HuH-7.5 (cell line): ENCODE measurements at places on chromosomes 5 and 9.

- DNase-seq, result no peak
These were observed 2.3 kb upstream of the IARS1 start for GRCh38 chr9:92295827-92296258.

- no peak for DNase-seq
These were observed 96.3 kb downstream of the CD180 start for GRCh38 chr5:67100301-67100700.

DNA sequence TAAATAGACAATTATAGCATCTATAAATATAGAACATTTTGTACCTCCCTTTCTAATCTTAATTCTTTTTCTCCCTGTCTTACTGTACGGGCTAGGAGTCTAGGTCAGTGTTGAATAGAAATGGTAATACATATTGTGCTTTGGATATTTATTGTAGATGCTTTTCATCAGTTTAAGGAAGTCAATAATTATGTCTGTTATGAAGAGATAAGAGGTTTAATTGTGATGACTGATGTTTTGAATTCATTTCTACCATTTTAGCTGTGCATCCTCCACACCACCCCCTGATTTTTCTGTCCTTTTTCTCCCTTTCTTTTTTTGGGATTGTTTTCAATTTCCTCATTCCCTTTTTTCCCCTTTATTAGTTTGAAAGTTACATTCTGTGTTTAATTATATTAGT is 95.8 kb downstream of the DOCK2 start:
- no peak for DNase-seq

GRCh38 chr5:149012350-149012749 is 50.5 kb downstream of the SH3TC2 start:
- no peak for DNase-seq

DNA sequence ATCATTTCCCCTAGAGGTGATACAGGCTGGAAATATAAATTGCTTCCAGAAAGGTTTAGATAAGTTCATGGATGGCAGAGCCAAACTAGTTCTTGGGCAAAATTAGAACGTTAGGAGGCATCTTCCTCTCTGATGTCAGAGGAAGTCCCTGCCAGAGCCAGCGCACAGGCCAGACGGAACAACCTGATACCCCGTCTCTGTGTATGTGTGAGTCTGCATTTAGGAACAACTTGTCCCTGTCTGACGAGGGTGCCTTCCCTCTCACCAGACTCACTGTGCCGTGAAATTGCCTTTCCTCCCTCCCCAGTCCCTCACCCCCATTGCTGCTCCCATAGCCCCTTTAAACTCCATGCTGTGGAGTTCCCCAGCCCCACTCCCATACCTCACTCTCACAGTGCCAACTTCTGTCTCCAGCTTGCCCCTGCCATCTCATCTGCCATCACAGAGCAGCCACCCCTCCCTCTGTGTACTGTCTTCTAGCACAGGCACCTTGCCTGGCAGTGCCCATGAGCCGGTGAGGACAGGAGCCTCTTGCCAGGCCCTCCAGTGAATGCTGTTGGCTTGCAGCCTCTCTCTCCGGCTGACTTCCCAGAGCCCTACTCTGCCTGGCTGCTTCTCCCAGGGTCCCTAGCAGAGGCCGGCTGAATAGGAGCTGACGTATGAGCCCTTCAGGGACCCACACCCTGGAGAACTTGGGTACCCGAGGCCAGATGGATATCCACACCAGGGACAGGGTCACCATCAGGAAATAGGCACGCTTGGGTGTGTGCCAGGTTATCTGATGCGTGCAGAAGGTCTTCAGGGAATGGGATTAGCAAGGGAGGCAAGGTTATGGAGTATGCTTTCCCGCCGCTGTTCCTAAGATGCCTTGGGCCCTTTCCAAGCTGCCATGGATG is 26.7 kb downstream of the UNC5A start:
- DNase-seq, result no peak

DNA sequence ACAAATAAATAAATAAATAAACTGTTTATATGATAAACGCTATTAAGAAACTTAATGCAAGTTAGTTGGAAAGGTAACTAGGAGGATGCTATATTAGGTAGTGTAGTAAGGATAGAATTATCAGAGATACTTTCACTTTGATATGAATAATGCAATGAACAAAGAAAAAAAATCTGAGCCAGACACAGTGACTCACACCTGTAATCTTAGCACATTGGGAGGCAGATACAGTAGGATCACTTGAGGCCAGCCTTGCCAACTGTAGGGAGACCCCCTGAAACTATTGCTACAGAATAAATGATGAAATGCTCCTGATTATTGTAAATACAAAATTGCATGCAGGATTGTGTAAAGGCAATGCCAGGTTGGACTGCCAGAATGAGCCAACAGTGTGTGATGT is 109.2 kb downstream of the ANXA2R start:
- no peak for DNase-seq

DNA sequence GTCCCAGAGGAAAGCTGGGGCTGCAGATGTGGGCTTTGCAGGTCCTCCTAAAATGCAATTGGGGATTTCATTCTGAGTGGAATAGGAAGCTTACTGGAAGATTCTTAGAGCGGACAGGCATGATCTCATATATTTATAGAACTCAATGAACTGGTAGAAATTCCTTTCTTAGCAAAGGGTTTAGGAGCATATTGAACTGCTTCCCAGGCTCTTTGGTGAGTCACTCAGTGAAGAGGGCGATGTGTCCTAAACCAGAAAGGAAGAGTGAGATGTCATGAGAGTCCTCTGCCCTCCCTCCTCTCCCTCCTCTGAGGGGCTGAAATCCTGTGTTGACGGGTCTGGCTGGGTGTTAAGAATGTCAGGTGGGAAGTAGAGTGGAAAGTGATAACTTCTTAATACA is 26.3 kb upstream of the SEMA6A start:
- DNase-seq, result no peak

- DNase-seq, result no peak
These were observed 69.5 kb upstream of the PITX1 start for GRCh38 chr5:135103575-135103853.

DNA sequence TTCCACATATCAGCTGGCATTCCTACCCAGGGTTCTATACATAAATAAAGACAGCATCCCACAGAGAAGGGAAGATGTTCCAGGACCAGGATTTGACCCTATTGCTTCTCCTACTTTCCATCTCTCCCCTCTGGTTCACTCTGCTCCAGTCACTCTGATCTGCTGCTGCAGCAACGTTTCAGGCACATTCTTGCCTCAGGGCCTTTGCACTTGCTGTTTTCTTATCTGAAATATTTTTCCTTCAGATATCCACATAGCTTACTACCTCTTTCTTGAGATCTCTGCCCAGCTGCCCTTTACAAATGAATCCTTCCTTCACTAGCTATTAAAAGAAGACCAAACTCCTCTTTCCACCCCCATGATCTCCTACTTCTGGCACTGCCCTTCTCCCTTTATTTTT is 204.5 kb downstream of the SPOCK1 start:
- DNase-seq, result no peak
